Left lung (tissue), 14 donors: ENCODE measurements at places on chromosomes 16 and 17. TPM values are rescaled to one million over a fixed set of nuclear protein-coding genes. Genes with fewer than 3 reads are reported as not detected.

Gene FHOD1
- total RNA-seq, result 68.4 TPM

Gene CTRB1
- not detected for total RNA-seq

Gene COL1A1
- 4,830 TPM for total RNA-seq

Gene TP53TG3D
- total RNA-seq, result 0.29 TPM

Gene IGFALS
- 0.37 TPM for total RNA-seq

- H3K4me1 ChIP-seq, result peaks cover 72% of the 10 kb centered on the region
- H3K27ac ChIP-seq, result peak overlapping the region; percentile 62
- no peak for DNase-seq
- H3K4me3 ChIP-seq, result no peak overlapping the region
These were observed 16.0 kb downstream of the BAIAP2 start for GRCh38 chr17:81050645-81051625.

DNA sequence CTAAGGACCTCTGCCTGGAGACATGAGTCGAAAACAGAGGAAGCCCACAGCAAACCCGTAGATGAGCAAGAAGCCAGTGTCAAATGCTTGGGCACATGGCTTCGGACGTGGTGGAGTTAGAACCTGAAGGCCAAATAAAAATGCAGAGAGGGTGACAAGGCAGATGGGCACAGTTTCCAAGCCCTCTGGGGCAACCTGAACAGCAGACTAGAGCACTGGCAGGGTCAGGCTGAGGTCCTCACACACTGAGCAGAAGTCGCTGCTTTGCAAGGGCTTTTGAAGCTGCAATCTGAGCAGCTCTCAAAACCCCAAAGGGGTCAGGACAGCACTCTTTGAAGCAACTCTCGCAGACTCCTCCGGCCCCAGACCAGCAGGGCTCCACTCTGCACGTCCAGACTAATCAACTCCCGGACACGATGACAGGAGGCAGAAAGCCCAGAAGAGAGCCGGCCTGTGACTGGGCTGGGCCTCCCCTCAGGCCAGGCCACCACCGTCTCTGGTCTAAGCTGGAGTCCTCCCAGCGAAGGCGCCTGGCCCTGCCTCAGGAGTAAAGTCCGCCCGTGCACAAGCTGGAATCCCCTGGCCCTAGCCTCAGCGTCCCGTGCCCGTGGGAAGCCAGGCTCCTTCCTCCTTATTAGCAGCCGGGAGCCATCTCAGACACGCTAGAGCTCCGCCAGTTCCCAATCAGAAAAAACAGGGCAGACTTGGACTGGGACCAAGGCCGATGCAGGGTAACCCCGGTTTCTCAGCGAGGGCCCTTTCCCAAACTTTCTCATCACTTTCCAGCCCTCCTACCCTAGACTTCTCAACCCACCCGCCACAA, 924 bp downstream of the SMARCD2 start:
- H3K36me3 ChIP-seq, result no peaks in the 10 kb centered on the region
- peak; percentile 59 for DNase-seq
- peak overlapping the region; percentile 87 for H3K4me3 ChIP-seq
- no peaks in the 10 kb centered on the region for H3K27me3 ChIP-seq
- H3K4me1 ChIP-seq, result peaks cover 28% of the 10 kb centered on the region

GRCh38 chr17:71335212-71335611, 785.6 kb upstream of the SOX9 start:
- H3K27me3 ChIP-seq, result no peaks in the 10 kb centered on the region
- no peak overlapping the region for H3K27ac ChIP-seq
- no peak overlapping the region for H3K4me3 ChIP-seq
- no peaks in the 10 kb centered on the region for H3K36me3 ChIP-seq

GRCh38 chr17:29177541-29177870, 2.7 kb downstream of the MYO18A start:
- H3K4me3 ChIP-seq, result peak overlapping the region; percentile 47
- H3K36me3 ChIP-seq, result no peaks in the 10 kb centered on the region
- H3K27me3 ChIP-seq, result peaks cover 14% of the 10 kb centered on the region
- peaks cover 60% of the 10 kb centered on the region for H3K4me1 ChIP-seq

- no peak overlapping the region for H3K4me3 ChIP-seq
- no peak overlapping the region for H3K27ac ChIP-seq
- no peak for DNase-seq
- H3K36me3 ChIP-seq, result peaks cover 39% of the 10 kb centered on the region
- H3K4me1 ChIP-seq, result peaks cover 43% of the 10 kb centered on the region
These were observed 21.3 kb upstream of the MRPS23 start for GRCh38 chr17:57871155-57871554.

GRCh38 chr16:85673529-85674417, 15.0 kb downstream of the GINS2 start:
- H3K27ac ChIP-seq, result peak overlapping the region; percentile 20
- H3K4me1 ChIP-seq, result peaks cover 15% of the 10 kb centered on the region
- H3K27me3 ChIP-seq, result no peaks in the 10 kb centered on the region
- H3K4me3 ChIP-seq, result no peak overlapping the region
- H3K36me3 ChIP-seq, result peaks cover 94% of the 10 kb centered on the region

DNA sequence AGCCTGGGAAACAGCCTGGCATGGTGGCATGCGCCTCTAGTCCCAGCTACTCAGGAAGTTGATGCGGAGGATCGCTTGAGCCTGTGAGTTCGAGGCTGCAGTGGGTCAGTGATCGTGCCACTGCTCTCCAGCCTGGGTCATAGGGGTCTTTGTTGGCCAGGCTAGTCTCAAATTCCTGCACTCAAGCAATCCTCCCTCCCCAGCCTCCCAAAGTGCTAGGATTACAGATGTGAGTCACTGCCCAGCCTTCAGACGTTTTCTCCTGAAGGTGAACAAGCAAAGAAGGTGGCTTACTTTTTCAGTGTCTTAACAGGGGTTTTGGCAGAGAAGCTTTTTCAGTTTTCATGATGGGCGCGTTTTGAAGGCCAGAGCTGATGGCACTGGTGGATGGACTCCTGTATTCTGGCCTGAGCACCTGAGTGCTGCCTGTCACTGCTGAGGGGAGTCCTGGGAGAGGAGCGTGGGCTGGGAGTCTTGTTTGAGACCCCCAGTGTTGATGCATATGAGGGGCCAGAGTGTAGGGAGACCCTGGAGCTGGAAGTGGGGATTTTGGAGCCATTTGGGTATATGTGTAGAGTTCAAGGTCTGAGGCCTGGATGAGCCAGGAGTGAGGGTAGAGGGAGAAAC, 41.4 kb downstream of the FOXK2 start:
- no peak for DNase-seq
- peaks cover 18% of the 10 kb centered on the region for H3K36me3 ChIP-seq
- no peaks in the 10 kb centered on the region for H3K27me3 ChIP-seq
- H3K27ac ChIP-seq, result no peak overlapping the region
- no peak overlapping the region for H3K4me3 ChIP-seq
- peaks cover 19% of the 10 kb centered on the region for H3K4me1 ChIP-seq

DNA sequence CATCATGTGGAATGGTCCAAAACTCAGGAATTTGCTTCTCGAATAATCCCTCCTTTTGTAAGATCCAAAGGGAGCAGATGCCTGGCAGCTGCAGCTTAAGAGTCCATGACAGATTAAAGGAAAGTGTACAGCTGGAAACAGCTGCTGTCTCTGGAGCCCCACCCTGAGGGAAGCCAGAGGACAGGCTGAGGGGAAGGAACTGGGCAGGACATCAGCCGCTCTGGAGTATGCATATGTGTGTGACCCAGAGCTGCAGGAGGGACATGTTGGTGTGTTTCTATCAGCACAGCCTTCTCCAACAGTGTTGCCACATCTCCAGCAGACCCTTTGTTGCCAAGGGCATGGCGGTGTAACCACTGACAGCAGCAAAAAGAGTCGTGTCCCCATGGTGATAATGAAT, 46.2 kb downstream of the CYB561 start:
- H3K4me1 ChIP-seq, result peaks cover 9% of the 10 kb centered on the region
- DNase-seq, result no peak
- no peak overlapping the region for H3K4me3 ChIP-seq
- H3K36me3 ChIP-seq, result peaks cover 32% of the 10 kb centered on the region

- no peaks in the 10 kb centered on the region for H3K36me3 ChIP-seq
- no peak overlapping the region for H3K27ac ChIP-seq
- no peaks in the 10 kb centered on the region for H3K4me1 ChIP-seq
- no peaks in the 10 kb centered on the region for H3K27me3 ChIP-seq
- no peak for DNase-seq
These were observed 180.6 kb downstream of the PCTP start for GRCh38 chr17:55931446-55931845.

- no peak overlapping the region for H3K4me3 ChIP-seq
- H3K27ac ChIP-seq, result no peak overlapping the region
- H3K36me3 ChIP-seq, result peaks cover 54% of the 10 kb centered on the region
- peaks cover 38% of the 10 kb centered on the region for H3K27me3 ChIP-seq
- peak; percentile 85 for DNase-seq
- peaks cover 4% of the 10 kb centered on the region for H3K4me1 ChIP-seq
These were observed 7.8 kb downstream of the PMP22 start for GRCh38 chr17:15257258-15257788.

GRCh38 chr16:88645941-88646340, 4.9 kb downstream of the CYBA start:
- no peak overlapping the region for H3K4me3 ChIP-seq
- no peaks in the 10 kb centered on the region for H3K36me3 ChIP-seq
- H3K27me3 ChIP-seq, result no peaks in the 10 kb centered on the region
